SK-N-SH (cell line): ENCODE measurements at places on chromosomes 2 and 18.
A peak's percentile ranks its signal among the peaks of the same experiment; 100 is the strongest.

- peak; percentile 70 for DNase-seq
Observed at GRCh38 chr2:43224131-43224570, 2.3 kb downstream of the ZFP36L2 start.

- no peak for DNase-seq
Observed at GRCh38 chr2:70192516-70192915, 1.7 kb upstream of the C2orf42 start.

- no peak for DNase-seq
Observed at GRCh38 chr2:181004647-181005325, 24.4 kb downstream of the UBE2E3 start.

DNA sequence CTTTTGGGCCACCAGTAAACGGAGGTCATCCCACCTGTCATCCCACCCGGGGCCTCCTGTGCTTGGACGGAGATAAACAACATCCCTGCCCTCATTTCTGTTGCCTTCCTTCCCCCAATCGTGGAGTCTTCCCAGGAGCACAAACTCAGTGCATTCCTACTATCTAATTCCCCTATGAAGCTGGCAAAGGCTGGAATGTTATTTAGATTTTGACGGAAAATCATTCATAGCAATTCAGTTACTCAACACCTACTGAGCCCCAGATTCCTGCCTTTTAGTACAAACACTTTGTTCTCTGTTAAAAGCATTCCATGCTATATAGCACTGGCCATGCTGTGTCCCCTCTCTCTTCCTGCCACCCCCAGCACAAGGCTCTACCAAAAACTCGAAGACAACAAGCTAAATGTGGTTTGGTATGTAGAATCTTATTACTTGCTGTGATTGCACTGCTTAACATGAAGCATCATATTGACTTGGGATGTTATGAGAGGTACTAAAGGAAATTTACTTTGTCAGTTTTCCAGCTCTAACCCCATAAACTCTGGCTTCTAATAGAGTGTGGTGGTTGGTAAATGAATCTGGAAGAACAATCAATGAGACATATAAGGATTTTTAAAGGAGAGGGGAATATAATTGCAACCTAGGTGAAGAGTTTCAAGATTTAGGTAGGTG, 32.3 kb upstream of the IMPA2 start:
- no peak for DNase-seq

GRCh38 chr18:45978084-45978483, 11.0 kb upstream of the EPG5 start:
- no peak for DNase-seq

- no peak for DNase-seq
Observed at GRCh38 chr2:238498188-238498587, 71.5 kb downstream of the ASB1 start.

- no peak for DNase-seq
Observed at GRCh38 chr18:47975701-47976100, 45.2 kb upstream of the SMAD2 start.

GRCh38 chr2:189143925-189144324, 35.6 kb downstream of the COL5A2 start:
- no peak for DNase-seq

GRCh38 chr2:218341381-218341780, 15.3 kb upstream of the CATIP start:
- DNase-seq, result no peak

DNA sequence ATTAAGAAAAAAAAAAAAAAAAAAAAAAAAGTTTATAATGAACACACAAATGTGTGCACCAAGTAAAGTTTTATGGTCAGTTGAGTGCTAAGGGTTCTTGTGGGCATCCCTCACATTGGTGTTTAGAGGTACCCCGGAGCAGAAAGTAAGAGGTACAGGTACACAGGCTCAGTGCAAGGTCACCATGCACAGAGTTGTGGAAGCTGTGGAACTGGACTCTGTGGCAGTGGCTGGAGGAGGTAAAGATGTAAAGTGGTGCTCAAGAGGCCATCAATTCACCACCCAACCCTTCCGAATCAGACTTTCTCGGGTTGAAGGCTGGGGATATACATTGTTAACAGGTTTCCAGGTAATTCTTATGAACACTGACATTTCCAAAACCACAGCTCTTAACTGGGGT, 299.1 kb upstream of the STON1 start:
- DNase-seq, result no peak

DNA sequence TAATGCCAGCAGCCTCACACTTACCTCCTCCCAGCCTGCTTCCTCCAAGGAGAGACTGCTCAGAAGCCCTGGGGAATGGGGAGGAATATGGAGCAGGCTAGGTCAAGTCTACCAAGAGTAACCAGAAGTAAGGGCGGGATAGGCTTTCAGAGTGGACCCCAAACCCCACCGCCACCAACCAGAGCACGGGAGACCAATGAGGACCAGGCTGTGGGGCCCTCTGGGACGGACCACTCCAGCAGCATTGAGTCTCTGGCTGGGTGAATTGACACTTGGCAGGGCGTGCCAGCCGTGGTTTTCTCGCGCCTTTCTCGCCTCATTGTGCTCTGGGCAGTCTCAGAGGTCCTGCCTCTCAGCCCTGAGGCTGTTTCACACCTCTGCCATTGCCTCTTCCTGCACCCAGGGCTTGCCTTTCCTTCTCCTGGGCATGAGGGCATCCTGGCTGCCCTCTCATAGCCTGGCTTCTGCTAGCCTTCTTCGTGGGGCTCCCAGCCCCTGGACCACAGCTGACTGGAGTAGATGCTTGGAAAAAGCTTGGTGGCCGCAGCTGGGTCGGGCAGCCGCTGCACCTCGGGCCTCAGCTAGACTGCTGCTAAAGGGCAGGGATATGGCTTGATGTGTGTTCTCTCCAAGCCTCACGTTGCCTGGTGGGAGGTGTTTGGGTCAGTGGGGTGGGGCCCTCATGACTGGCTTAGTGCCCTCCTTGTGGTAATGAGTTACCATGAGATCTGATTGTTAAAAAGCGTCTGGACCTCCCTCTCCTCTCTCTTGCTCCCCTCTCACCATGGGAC, 40.5 kb upstream of the HS6ST1 start:
- no peak for DNase-seq

DNA sequence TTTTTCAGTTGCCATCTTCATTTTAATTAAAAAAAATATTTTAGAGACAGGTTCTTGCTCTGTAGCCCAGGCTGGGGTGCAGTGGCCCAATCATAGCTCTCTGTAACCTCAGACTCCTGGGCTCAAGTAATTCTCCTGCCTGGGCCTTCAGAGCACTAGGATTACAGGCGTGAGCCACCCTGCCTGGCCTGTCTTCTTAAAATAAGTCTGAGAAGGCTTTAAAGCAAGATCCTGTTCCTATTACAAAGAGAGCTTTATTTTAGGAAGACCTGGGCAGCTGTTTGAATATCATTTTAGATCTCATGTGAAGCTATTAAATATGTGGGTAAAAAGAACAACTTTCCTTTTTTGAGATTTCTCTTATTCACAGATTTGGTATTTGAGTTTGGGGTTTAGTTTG, 1.5 kb downstream of the FAM228A start:
- DNase-seq, result no peak

GRCh38 chr2:158600155-158600802, 143.5 kb downstream of the PKP4 start:
- DNase-seq, result no peak
